ENCODE measurements at places on chromosomes 4 and X. TPM values are rescaled to one million over a fixed set of nuclear protein-coding genes. Genes with fewer than 3 reads are reported as not detected.

Gene H2AZ1
- total RNA-seq = 115 TPM

Gene MAGEA12
- total RNA-seq = not detected

Gene CASK
- 46.1 TPM for total RNA-seq

Gene LNX1
- 12.6 TPM for total RNA-seq

Gene NALF2
- total RNA-seq = not detected

Gene TLR10
- total RNA-seq = 0.28 TPM

Gene EIF2S3
- total RNA-seq = 71.5 TPM

Gene POLA1
- 20.6 TPM for total RNA-seq

Gene ACE2
- not detected for total RNA-seq

Gene CFI
- total RNA-seq = 20.5 TPM

Gene NPNT
- total RNA-seq = 167 TPM

Gene SYN1
- 0.85 TPM for total RNA-seq

Gene MAGEE2
- not detected for total RNA-seq

Gene VCX3A
- not detected for total RNA-seq

Gene POLN
- total RNA-seq = 3.5 TPM

Gene GPR78
- total RNA-seq = not detected

Gene IGBP1
- 37.1 TPM for total RNA-seq

Measured in thoracic aorta (tissue), 2 donors.